H7 (cell line): ENCODE measurements at places on chromosomes 3 and 15. TPM values are rescaled to one million over a fixed set of nuclear protein-coding genes. Genes with fewer than 3 reads are reported as not detected.

COLQ gene
- total RNA-seq = 0.52 and 1.00 TPM in 2 replicates

GRCh38 chr3:82229397-82229796 is 468.0 kb upstream of the GBE1 start:
- no peak for DNase-seq

GRCh38 chr3:160134964-160135363 is 90.3 kb upstream of the C3orf80 start:
- no peak for DNase-seq

GRCh38 chr15:53297828-53298227 is 461.6 kb downstream of the WDR72 start:
- no peak for DNase-seq

- DNase-seq = no peak
Measured at GRCh38 chr3:106533788-106534160, 665.0 kb upstream of the CBLB start.

DNA sequence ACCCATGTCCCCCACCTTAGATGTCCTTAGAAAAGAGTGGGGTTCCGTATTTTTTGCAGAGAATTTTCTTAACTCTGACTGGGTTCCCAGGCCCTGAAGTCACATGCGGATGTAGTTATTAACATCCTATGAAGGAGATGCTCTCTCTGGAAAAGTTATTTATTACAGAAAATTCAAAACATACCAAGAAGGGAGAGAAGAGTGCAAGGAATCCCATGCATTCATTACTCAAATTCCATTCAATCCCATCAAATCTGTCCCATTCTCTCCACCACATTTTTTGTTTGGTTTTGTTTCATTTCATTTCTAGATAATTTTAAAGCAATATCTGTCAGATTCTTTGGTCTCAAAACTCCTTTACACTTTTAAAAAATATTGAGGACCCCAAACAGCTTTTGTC is 34.3 kb upstream of the ANKRD34C start:
- DNase-seq = no peak

GRCh38 chr15:89749951-89750559 is 994 bp downstream of the MESP1 start:
- no peak for DNase-seq

GRCh38 chr15:30670056-30670455 is 44.1 kb downstream of the ARHGAP11B start:
- no peak for DNase-seq

- DNase-seq = no peak
Measured at GRCh38 chr3:64070704-64071103, 47.4 kb upstream of the PSMD6 start.

GRCh38 chr3:11128682-11129632 is 25.3 kb upstream of the HRH1 start:
- DNase-seq = no peak

GRCh38 chr3:50587373-50587772 is 18.1 kb downstream of the HEMK1 start:
- no peak for DNase-seq
